ENCODE measurements at places on chromosomes 6 and 20.

- no peak for DNase-seq
Measured at GRCh38 chr6:3336859-3337515, 78.2 kb downstream of the PSMG4 start.

- DNase-seq, result no peak
Measured at GRCh38 chr6:153538491-153538890, 407.4 kb upstream of the RGS17 start.

- no peak for DNase-seq
Measured at GRCh38 chr20:341682-342081, 5.2 kb upstream of the NRSN2 start.

DNA sequence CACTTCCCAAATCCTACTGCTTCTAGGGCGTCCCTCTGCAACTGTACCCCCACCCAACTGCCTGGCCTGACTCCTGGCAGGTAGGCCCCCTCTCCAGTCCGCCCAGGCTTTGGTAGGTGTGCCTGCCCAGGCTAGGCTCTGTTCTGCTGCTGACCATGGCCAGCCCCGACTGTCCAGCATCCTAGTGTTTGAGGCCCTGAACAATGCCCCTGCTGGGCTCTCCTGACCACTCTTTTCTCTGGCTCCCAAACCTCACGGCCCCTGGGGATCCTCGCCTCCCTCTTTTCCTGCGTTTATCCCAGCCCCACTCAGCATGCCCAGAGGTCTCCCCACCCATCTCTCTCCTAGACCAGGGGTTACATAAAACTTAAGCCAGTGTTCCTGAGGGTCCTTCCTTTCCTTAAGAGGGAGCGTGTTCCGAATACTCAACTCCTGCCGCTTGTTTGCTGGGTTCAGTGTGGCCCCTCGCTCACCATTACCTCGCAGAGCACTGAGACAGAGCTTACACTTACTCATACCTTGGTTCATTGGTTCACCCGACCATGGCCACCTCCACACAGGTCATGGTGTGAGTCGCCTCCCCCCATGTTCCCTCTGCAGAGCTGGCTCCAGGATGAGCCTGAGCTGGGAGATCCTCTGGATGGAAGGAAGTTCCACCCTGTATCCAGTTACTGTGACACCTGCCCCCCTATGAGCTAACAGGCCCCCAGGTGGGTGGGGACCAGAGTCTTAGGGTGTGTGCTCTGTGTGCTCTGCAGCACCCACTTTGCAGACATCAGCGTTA, 21.0 kb upstream of the MYT1 start:
- no peak for DNase-seq

DNA sequence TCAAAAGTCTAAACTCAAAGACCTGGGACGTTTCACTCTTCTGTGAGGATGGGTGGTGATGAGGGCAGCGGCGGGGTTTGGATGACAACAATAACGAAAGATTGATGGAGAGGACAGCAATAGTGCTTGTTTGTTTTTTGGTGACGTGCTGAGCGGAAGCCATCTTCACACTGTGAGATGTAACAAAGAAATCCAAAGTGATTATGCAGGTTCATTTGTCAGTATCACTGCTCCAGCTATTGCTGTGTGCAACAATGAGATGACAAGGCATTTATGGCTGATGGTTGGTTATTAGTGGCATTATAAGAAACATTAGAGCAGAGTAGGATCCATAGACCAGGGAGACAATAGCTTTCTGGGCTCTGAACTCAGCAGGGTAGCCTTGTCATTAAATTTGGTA, 306.7 kb downstream of the RNF144B start:
- DNase-seq, result no peak

DNA sequence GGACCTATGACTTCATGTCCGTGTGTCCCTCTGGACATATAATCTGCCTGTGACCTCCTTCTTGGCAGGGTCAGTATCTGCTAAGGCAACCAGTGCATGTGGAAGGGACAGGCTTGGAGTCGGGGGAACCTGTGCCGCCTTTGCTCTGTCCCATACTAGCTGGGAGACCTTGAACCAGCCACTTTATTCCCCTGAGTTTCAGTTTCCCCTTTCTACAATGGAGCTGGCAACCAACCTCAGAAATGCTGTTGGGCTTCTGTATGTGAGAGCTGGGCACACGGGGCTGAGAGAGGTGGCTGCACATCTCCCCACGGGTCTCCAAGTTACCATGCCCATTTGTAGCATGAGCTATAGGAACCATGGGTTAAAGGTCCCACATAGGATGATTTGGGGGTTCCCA, 53.8 kb downstream of the CD40 start:
- no peak for DNase-seq

GRCh38 chr20:22861990-22862389, 173.1 kb upstream of the SSTR4 start:
- DNase-seq, result no peak

- no peak for DNase-seq
Measured at GRCh38 chr6:129643968-129644367, 66.0 kb downstream of the ARHGAP18 start.

DNA sequence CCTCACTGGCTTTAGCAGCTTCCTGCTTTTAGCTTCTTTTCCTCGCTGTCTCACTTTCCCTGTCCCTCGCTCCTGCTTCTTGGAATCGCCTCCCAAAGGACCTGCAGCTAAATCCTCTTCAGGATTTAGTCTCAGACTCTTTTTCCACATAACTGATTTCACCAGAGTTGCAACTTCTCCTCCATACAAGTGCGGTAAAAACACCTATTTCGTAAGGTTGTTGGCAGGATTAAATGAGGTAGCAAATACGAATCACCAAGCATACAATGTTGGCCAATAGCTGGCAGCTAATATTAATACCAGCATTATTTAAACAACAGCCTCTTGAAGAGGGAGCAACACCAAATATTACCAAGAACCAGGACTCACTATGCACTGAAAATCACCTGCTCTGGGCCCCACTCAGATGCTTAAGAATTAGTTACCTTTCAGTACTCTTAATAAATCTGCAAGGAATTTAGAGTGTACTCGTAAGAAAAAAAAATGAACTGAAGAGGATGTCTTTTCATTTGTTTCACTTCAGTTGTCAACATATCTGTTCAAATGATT, 123.0 kb downstream of the DTNBP1 start:
- DNase-seq, result no peak

GRCh38 chr6:137430954-137431353, 63.2 kb downstream of the OLIG3 start:
- DNase-seq, result no peak

DNA sequence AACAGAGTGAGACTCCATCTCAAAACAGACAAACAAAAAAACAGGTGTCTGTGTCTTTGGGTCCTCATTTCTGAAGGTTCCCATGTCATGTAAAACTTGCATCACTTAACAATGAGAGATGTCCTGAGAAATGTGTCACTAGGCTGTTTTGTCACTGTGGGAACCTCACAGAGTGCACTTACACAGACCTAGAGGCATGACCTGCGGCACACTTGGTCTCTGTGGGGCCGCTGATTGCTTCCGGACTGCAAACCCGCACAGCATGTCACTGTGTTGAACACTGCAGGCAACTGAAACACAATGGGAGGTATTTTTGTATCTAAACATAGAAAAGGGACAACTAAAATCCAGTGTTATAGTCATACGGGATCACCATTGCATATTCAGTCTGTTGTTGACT, 42.3 kb upstream of the TMEM181 start:
- no peak for DNase-seq

DNA sequence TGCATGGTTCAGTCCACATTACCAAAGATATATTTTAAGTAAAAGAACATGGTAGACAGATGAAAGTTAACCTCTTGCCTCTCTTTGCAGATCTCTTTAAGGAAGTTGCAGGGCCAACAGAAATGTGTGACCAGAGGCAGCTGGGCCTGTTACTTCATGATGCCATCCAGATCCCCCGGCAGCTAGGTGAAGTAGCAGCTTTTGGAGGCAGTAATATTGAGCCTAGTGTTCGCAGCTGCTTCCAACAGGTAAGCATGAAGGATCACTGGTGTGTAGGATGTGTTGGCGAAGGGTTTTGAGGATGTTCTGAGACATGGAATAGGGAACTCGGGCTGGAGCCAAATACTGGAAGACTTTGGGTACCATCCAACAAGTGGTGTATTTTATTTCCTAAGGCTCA, 508.6 kb downstream of the UTRN start:
- no peak for DNase-seq

DNA sequence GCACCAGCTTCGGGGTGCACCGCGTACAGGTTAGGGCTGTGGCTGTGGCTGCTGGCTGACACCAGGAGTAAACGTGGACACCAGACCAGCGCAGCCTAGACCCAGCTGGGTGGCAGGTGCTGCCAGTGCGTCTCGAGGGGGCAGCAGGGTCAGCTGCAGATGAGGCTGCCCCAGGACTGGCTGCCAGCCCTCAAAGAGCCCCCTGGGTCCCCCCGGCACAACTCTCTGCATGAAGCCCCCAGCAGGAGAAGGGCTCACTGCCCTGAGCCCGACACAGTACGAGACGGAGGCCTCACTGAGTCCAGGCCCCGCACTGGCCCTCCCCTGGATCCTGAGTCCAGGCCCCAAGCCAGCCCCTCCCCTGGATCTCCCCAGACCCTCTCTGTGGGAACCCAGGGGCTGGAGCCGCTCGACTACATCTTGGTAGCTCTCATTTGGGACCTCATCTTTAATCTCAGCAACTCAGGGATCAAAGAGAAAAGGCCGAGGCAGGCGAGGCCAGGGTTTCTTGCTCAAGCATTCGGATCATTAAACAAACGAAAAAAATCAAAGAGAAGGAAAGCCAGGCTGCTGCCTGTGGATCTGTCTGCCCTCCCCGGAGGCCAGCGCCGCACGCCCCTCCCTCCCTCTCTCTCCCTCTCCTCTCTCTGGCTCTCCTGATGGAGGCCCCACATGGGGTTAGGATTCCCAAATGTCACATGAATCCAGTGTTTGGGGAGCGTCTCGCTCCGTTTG, 7.0 kb upstream of the NKAIN4 start:
- DNase-seq, result no peak

- no peak for DNase-seq
Measured at GRCh38 chr6:150303256-150303655, 65.6 kb upstream of the IYD start.

DNA sequence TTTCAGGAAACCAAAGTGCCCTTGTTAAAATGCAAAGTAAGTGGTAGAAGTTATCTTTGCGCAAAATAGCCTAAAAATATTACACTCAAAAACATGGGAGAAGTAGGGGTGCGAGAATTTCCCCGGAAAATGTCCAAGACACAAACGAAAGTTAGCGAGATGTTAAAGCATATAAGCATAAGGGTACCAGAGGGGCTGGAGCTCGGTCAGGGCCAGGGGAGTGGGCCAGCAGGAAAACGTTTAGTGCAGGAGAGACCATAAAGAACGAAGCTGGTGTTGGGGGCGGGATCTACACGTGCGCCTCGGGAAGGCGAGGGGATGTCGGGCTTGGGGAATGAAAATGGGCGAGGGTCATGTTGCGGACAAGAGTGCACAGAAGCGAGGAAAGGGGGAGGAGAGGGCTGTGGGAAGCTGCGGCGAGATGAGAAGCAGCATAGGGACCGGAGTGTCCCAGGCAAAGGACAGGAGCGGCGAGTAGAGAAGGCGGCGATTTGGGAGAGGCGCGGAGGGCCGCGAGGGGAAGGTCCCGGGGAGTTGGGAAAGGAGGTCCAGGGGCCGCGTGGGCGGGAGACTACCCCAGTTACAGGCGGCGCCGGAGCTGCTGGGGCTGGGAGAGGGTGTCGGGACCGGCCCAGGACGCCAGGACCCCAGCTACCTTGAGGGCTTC, 600 bp downstream of the XPO5 start:
- no peak for DNase-seq

DNA sequence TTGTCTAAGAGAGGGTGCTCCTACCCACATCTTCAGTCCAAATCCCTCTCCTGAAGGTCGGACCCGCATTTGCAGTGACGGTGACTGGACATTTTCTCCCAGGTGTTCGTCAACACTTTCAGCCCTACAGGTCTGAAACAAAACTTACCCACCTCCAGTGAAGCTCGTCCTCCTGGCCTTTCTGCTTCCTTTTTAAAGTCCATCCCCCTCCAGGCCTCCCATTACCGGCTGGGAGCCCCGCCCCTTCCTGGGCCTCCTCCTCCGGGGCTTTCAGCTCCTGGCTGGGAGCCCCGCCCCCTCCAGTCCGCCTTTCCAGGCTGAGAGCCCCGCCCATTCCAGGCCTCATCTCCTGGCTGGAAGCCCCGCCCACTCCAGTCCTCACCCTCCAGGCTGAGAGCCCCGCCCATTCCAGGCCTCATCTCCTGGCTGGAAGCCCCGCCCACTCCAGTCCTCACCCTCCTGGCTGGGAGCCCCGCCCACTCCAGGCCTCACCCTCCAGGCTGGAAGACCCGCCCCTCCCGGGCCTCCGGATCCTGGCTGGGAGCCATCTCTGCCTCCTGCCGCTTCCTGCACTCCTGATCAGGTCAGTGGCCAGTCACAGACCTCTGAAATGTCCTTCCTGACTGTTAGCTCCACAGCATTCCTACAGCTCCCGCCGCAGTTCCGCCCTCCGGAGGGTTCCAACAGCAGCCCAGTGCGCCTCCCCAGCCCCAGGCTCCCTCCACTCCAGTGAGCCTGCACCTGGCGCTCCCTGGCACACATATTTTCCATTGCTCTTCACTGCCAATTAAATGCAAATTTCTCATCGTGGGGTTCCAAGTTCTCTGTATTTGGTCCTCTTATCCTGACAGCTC, 98.5 kb downstream of the LY86 start:
- DNase-seq, result no peak

GRCh38 chr6:33333666-33334065, 16.1 kb upstream of the ZBTB22 start:
- DNase-seq, result no peak

DNA sequence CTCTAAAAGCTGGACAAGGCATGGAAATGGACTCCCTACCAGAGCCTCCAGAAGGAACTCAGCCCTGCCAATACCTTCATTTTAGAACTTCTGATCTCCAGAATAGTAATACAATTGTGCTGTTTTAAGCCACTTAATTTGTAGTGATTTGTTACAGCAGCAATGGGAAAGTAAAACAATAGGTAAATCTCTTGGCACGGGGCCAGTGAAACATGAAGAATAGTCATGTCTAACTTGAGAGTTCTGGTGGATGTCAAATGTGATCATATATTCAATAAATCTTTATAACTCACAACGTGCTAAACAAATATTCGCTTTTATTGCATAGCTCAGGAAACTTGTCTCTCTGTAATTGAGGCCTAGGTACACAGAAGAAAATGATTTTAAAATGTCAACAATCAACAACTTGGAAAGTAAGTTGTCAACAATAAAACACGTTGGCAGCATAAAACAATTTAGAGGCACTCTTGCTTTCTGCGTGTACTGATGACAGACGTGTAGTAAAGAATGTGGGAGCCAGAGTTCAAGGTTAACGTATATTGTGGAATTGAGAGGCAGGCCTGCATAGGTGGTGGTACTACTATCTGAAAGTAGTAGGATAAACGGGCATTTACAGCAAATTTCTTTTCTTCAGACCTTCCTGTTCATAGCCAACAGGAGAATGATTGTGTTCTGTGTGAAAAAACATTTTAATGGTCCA, 140.5 kb upstream of the OPRM1 start:
- DNase-seq, result no peak
